ENCODE measurements at places on chromosomes 7 and 10.

DNA sequence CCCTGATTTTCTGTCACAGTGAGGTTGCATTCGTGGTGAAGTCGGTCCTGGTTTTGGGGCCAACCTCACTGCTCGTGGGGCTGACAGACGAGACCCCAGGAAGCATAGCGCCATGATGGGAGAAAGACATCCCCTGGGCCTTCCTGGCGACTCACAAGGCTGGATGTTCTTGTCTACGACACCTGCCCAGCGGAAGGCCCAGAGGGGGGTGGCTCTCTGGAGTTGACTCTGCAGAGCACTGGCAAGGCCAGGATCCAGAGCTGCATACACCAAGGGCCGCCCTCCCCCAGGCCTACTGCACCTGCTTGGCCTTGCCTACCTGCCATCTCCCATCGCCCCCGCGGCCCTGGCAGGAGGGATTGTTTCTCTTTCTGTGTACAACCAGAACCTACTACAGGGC, 608.9 kb downstream of the PTPRN2 start:
- no peak for DNase-seq

DNA sequence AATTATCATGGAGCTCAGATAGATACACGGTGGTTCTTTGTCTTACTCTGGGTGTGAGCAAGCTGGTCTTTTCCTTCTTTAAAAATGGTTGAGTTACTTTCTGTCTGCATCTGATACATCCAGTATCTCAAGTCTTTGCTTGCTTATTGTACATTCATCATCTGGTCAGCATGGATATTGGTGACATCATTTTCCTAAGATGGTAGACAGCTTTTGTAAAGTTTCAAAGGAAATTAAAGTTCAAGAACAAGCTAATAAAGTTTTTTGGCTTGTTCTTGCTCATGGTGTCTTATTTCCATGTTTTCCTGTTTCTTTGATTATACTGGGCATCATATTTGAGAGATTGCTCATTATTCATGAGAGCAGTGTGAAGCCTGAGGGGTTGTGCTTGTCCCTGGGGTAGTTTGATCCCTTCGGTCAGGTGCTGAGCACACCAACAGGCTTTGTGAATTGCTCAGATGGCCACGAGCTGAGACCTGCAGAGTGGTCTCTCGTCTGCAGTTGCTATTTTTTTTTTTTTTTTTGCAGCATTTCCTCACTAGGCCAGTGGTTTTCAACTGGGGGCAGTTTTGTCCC, 38.5 kb downstream of the MGMT start:
- DNase-seq = no peak

- no peak for DNase-seq
Measured at GRCh38 chr7:151177310-151177709, 9.7 kb downstream of the ASB10 start.

GRCh38 chr10:102611514-102612087, 32.7 kb upstream of the TRIM8 start:
- no peak for DNase-seq

DNA sequence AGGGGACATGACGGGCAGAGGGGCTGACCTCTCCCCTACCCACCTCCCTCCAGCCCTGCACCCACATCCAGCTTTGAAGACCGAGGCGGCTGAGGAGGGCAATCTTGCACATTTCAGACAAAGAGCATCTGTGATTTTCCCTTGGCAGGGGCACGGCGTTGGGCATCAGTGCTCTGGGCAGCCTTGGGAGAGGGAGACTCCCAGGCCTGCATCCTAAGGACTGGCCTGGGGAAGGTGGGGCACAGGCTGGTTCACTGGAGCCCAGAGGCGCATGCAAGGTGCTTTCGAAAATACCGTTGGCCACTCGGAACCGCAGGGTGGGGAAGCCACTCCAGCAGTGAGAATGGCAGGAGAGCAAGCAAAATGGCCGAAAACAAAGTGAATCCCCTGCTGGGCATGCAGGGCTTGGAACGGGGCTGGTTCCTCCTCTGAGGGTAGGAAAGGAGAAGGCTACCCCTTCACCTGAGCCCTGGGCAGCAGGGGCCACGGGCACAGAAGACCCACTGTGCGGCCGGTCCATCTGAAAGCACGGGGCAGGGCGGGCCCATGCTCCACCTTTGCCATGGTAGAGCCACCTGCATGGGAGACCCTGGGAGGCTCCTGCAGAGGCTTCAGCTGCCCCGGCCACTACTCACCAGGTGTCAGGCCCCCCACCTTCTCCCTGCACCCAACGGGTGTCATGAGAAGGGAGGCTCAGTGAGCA, 49.8 kb downstream of the EBF3 start:
- DNase-seq = no peak

GRCh38 chr7:30799206-30799975, 28.2 kb downstream of the MINDY4 start:
- no peak for DNase-seq

DNA sequence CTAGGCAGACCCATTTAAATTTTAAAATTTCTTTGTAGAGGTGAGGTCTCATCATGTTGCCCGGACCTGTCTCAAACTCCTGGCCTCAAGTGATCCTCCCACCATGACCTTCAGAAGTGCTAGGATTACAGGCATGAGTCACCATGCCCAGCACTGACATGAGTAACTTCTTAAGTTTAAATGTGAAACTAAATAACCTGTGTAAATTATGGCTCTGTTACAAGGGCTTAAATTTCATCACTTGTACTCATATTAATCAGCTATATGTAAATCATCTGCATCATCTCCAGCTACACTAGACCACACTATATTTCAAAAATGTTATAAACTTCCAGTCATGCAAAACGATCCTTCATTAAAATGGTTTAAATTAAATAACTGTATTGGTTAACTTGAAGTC, 56.1 kb downstream of the ATAD1 start:
- DNase-seq = no peak

DNA sequence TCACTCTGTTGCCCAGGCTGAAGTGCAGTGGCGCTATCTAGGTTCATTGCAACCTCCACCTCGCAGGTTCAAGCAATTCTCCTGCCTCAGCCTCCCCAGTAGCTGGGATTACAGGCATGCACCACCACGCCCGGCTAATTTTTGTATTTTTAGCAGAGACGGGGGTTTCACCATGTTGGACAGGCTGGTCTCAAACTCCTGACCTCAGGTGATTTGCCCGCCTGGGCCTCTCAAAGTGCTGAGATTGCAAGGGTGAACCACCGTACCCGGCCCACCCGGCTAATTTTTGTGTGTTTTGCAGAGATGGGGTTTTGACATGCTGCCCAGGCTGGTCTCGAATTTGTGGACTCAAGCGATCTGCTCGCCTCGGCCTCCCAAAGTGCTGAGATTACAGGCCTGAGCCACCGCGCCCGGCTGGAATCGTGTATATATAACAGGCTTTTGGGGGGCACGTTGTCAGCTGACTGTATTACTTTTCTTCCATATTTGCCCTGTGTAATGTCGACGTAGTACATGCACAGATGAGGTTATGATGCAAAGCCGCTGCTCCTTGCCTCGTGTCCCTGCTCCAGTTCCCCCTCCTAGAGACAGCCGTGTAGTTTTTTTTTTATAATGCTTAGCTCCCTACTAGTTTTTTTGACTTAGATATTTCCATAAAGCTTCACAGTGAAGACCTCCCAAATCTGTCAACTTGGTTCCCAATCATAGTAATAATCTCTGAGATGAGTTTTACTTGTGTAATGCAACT, 883 bp upstream of the TRA2A start:
- DNase-seq = no peak

GRCh38 chr10:80924063-80924952, 386.6 kb downstream of the SH2D4B start:
- DNase-seq = no peak

- DNase-seq = no peak
Measured at GRCh38 chr7:30835396-30835915, 64.2 kb downstream of the MINDY4 start.

- DNase-seq = no peak
Measured at GRCh38 chr7:110017405-110017804, 1073.5 kb upstream of the LRRN3 start.

GRCh38 chr10:76641215-76641614, 996.4 kb downstream of the KCNMA1 start:
- DNase-seq = no peak

GRCh38 chr10:127148066-127148932, 48.1 kb downstream of the INSYN2A start:
- DNase-seq = no peak

DNA sequence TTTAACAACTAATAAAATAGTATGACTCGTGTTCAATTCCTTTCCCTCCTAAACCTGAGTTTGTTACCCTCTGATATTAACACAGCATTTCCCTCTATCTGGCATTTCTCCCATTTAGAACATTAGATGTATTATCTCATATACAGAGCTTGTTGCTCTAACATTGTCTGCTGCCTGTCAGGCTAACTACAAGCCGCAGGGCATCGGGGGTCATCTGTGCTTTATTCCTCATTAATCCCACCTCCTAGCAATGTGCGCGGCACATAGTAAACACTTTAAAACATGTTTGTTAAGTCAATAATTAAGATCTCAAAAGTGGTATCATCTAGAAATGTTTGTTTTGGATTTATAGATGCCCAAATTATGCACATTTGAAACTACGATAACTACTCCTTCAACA, 52.9 kb upstream of the NEBL start:
- no peak for DNase-seq

Measured in amygdala (tissue), 56 donors.